ENCODE measurements at places on chromosomes 5 and 9.

DNA sequence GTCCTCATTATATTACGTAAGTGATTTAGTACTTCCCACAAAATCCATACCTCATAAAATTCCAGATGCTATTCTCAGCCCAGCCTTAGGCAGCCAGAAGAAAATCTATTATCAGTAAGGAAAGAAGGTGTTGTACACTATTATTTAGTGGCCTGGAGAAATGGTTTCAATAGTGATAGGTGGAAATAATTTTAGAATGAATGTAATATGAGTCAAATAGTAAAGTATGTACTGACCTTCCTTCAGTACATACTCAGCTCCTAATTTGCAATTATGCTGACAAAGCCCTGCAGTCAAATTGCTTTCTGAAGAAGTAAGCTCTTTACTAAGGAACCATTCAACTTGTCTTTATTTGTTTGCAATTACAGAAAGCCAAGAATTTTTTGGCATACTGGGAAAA is 409.2 kb downstream of the HTR1A start:
- DNase-seq, result no peak

GRCh38 chr9:115972362-115972761 is 181.2 kb upstream of the PAPPA start:
- no peak for DNase-seq

DNA sequence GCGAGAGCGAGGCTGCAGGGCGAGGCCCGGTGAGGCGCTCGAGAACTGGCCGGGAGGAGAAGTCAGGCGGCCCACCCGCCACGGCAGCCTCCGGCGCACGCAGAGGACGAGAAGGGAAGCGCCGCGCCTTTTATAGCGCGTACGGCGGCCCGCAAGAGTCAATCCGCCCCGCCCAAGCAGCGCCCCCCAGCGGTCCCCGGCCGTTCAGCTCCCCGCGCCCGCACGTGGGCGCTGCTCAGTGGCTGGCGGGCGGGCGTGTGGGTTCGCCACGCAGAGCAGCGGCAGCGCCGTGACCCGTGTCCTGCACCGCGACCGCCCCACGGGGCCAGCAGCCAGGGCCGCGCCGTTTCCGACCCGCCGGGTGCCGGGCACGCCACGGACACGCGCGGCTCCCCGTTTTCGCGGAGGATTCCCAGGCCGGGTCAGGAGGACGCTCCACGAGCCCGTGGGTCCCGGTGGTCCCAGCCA is 14.6 kb downstream of the LCN10 start:
- DNase-seq, result peak; percentile 84

DNA sequence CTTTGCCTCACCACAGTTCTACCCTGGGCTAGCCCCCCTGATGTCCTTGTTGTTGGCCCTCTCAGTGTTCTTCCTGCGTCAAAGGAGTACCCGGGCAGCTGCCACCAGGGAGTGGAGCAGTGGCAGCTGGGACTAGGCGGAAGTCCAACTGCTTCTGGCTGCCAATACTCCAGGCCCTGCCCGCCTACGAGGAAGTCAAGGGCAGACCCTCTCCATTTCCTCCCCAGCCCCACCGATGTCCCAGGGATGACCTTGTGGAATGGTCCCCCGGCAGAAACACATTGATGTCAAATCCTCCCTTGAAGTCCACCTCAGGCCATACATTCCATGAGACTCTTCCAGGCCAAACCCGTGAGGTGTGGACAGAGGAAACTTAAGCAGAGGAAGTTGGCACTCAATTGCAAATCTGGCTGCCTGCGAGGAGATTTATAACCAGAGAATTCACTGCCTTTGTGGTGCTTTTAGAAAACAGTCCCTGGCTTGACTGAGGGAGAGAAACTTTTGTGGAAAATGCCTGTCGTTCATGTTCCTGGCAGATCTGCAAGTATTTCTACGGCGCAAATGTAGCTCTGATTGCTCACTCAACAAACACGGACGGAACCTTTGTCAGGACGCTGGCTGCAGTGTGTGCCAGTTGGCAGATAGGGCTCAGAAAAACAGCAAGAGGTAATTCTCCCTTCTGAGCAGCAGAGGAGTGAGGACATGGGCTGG is 339.7 kb downstream of the RAB3C start:
- no peak for DNase-seq

GRCh38 chr9:99475401-99476065 is 253.5 kb downstream of the SEC61B start:
- DNase-seq, result no peak

DNA sequence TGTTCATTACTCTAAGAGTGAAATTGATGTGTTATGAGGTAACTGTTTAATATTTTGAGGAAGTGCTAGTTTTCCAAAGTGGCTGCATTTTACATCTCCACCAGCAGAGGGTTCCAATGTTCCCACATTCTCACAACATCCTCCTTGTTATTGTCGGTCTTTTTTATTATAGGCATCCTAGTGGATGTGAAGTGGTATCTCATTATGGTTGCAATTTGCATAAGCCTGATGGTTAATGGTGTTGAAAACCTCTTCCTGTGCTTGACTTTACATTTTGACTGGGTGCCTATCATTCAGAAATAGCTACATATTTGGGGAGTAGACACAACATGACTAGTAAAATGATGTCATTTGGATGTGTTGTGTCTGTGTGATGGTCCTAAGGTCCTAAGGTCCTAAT is 143.6 kb downstream of the MRPS30 start:
- no peak for DNase-seq

DNA sequence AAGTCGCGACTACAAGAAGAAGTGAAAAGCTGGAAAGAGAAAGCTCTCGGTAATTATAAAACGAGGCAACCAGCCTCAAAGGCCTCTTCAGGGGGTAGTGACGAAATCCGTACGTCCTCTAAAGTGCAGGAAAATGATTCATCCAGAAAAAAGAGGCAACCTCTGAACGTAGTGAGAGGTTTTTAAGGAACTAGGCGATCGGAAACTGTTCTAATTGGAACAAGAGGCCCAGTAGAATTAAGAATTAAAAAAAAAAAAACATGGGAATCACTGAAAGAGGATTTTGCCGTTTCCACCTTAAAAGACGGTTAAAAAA is 1.0 kb downstream of the CSNK1A1 start:
- DNase-seq, result no peak

GRCh38 chr5:100841358-100842076 is 61.6 kb downstream of the ST8SIA4 start:
- DNase-seq, result no peak

GRCh38 chr5:180050121-180050940 is 21.2 kb downstream of the RNF130 start:
- no peak for DNase-seq

GRCh38 chr9:110093871-110094270 is 114.1 kb downstream of the C9orf152 start:
- DNase-seq, result no peak

GRCh38 chr5:73298772-73299630 is 126.0 kb downstream of the TMEM174 start:
- DNase-seq, result peak; percentile 8

GRCh38 chr9:89639367-89639795 is 34.6 kb downstream of the GADD45G start:
- DNase-seq, result no peak

DNA sequence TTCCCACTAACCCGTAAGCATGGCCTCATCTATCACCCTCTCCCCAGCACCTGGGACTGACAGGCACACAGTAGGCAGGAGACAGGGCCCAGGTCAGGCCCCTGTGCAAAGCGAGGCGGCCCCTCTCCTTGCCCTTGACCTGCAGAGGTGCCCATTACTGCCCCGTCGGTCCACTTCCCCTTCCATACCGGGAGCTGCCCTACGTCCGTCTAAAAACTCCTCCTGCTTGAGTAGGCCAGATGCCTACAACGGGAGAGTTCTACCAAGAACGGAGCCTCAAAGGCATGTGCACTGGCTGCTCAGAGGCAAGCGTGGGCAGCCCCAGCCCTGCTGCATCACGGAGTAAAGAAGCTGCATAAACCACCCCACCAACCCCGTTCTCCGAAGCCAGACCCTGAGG is 4.6 kb upstream of the DPH7 start:
- no peak for DNase-seq

- DNase-seq, result no peak
These were observed 20.1 kb downstream of the CLPTM1L start for GRCh38 chr5:1324719-1325190.

DNA sequence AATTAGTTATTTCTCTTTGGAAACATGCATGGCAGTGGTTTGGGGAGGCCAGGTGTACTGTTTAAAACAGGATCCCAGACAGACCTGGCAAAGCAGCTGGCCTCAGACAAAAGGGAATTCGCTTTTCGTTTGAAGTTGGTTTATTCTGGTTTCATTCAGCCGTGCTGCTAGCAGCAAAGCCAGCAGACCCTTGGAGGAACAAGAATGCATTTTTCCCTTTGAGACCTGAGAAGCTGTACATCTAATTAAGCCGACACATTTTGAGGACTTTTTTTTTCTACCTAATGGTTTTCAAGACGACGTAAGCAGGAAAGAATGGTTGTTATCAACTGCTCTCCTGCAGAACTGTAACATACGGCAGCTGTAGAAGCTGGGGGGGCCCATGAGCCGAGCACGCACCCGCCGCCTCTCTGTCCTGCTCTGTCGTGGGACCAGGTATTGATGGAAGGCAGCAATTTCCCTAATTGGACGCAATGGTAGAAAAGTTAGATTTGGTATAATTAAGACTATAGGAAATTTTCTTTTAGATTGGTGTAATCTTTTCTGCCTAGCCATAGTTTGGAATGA is 13.6 kb downstream of the PLEKHG4B start:
- no peak for DNase-seq

- peak; percentile 49 for DNase-seq
These were observed 133.2 kb downstream of the MTX3 start for GRCh38 chr5:79857714-79858409.

GRCh38 chr5:151522226-151522625 is 68.9 kb downstream of the FAT2 start:
- DNase-seq, result no peak

GRCh38 chr9:37880916-37881479 is 22.9 kb downstream of the SLC25A51 start:
- no peak for DNase-seq

DNA sequence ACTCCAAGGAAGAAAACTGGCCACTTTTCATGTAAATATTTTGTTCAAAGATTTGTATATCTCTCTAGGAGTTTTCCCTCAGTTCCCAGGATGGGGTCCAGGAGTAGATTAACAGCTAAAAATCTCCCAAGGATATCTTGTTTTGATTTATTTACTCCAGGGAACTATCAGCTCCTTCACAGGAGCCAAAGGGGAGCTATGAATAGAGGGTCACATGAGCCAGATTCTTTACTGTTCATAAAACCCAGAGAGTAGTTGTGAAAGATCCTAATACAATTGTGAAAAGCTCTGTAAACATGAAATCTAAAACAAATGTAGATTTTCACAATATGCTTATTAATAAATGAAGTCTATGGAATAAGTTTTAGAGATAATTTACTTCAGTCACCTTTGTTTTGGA is 16.9 kb downstream of the DIMT1 start:
- DNase-seq, result no peak

- DNase-seq, result no peak
These were observed 5.7 kb downstream of the FYB1 start for GRCh38 chr5:39213447-39214207.

GRCh38 chr9:137172901-137173795 is 1.3 kb upstream of the TMEM210 start:
- no peak for DNase-seq

DNA sequence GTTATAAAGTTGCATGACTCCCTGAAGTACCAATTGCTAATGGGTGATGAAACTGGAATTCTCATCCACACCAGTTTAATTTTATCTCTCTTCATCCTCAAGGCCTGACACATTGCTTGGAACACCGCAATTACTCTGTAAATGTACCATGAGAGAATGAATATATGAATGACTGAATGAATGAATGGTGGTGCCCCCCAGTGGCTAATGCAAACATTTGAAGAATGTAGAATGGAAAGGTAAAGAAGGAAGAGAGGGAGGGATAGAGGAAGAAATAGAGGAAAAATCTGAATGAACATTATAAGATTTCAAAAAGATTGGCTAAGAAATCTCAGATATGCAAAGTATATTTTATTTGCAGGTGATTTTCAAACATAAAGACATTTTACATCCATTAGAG is 13.1 kb downstream of the PAPPA start:
- no peak for DNase-seq

DNA sequence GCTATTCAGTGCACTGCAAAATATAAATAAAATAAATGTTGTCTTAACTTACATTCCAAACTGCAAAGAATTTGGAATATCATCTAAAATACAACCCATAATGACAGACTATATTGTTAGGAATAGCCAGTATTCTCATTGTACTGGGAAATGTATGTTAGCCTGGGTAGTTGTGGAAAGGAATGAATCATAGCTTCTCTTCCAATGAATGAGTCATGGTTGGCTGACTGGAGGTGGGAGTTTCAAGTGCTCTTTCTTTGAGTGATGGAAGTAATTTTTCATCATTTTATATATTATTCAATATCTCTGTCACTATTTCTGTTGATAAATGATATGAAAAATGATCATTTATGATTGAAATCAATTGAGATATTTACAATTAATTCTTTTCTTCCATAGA is 158.6 kb upstream of the ARRDC3 start:
- DNase-seq, result no peak

DNA sequence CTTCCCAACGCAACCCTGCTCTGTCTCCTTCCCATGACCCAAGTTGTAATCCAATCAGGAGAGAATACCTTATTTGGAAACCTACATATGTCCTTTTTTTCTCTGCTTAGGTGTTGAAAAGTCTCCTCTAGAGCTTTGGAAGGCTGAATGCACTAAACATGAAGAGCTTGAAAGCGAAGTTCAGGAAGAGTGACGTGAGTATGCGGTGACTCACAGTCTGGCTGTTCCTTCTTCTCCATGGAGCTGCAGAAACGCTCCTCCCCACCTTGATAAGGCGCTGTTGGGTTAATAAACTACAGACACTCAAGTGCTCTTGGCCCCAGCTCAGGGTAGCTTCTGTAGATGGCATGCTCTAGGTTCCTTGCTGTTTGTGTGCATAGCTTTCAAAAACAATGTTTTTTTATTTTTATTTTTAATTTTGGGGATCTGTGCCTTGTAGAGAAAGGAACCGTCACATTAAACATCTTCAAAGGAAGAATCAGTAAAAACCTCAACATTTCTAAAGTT is 30.7 kb downstream of the RAI14 start:
- DNase-seq, result no peak

DNA sequence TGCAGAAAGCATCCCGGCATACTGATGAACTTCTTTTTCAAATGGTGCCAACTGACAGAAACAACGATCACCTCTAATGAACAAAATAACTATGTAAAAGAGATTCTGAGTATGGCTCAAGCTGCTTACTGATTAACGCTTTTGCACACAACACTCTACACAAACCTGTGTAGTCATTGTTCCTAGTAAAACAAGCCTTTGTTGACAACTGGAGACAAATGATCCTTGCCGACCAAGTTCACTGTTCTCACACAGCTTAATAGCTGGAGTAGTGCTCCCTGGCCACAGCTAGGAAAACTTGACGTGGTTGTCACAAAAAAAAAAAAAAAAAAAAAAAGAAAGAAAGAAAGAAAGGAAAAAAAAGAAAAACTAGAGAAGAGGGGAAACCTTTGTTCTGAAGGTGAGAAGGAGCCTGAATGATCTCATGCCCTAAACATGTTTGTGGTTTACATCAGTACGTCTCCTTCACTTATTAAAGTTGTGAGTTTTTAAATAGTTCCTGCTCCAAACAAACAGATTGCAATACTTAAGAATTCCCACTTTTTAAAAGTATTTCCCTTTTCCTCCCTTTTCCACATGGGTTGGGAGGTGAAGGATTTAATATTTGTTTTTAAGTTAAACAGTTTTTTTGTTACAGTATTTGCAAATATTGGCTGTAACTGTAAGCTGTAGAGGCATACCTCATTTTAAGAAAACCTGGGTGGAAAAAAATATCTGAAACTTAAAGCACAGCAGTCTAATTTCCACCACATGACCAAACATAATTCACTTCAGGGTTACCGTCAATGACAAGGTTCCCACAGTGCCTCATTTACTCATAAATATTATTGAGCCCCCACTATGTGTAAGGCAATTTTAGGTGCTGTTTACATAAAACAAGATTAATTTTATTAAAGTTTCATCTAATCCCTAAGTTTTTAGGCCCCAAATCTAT is 63.7 kb downstream of the GLIS3 start:
- no peak for DNase-seq
